ENCODE measurements at places on chromosomes 13 and 19.

GRCh38 chr19:5897189-5897969, 6.2 kb downstream of the NDUFA11 start:
- no peak for DNase-seq

DNA sequence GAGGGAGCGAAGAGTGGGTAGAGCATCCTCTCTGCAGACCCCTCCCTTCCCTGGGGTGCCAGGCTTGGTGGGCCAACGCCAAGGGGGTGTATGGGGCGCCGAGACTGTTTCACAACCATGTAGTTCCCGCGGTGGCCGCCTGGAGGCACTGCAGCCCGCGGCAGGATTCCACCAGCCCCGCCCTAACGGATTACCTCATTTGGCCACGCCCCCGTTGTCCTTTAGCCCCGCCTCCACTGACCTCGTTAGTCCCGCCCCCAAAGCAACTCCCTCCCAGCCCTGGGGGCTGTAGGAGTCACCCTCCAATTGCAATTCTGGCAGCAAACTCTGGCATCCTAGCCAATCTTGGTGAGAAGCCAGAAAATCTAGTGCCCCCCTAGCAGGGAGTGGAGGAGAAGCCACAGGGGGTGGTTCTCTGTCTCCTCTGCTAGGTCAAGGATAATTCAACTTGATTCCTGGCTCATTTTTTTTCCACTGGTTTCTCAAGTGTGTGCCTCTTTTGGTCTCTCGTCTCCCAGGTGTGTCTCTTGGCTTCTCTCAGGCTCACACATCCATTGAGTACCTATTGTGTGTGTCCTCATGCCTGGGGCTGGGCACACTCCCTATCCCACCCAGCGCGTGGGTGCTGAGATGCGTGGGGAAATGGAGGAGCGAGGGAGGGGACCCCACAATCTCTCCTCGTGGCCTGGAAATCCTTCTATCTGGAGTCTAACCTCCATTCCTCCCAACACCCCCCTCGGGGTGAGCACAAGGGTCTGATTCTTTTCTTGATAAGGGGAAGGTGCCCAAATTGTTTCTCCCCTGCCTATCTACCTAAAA, 2.0 kb downstream of the OLFM2 start:
- peak; percentile 78 for DNase-seq

- no peak for DNase-seq
These were observed 42.8 kb upstream of the CLDN10 start for GRCh38 chr13:95509521-95510310.

GRCh38 chr13:111920306-111920931, 146.5 kb upstream of the SOX1 start:
- DNase-seq, result no peak

- DNase-seq, result peak; percentile 58
These were observed at the start of gene LPAR2 for GRCh38 chr19:19627621-19628500. LPAR2 (minus strand) TSS chr19:19628220; CDS start chr19:19627275, 945 bp downstream.

DNA sequence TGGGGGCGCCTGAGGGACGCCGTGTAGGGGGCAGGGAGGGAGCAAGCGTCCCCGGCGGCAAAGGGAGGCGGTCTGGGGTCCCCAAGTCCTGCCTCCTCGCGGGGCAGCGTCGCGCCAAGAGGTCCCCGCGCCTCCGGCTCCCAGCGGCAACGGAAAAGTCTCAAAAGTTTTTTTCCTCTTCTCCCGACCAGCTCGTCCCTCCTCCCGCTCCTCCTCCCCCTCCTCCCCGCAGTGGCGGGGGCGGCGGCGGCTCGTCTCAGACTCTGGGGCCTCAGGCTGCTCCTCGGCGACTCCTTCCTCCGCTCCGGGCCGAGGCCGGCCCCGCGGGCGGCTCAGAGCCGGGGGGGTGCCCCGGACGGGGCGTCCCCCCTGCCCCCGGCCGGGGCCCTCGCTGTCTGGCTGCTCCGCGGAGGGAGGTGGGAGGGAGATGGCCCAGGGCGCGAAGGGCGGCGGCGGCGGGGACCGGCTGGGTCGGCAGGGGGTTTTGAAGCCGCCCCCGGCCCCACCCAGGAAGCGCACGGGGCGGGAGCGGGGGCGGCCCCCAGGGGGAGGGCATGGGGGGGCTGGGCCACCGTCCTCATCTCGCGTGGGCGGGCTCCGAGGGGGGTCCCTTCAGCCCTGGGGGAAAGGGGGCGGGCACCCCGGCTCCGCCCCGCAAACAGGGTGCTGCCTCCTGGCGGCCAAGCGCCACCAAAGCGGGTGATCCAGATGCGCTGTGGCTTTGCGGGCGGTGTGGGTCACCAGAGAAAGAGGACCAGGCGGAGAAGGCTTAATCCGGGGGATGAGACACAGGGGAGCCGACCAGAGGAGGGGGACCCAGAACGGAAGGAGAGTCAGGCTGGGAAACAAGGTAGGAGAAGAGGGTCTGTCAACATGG, at the start of gene TGFB1:
Gene TGFB1 (minus strand): TSS at position 457 of the 877 bp plus-strand sequence. CDS start 878 bp downstream, outside the sequence.
- peak; percentile 88 for DNase-seq

- DNase-seq, result no peak
These were observed 418.1 kb downstream of the TSHZ3 start for GRCh38 chr19:30930941-30931706.

GRCh38 chr13:79392882-79393563, 13.0 kb downstream of the RBM26 start:
- DNase-seq, result no peak

DNA sequence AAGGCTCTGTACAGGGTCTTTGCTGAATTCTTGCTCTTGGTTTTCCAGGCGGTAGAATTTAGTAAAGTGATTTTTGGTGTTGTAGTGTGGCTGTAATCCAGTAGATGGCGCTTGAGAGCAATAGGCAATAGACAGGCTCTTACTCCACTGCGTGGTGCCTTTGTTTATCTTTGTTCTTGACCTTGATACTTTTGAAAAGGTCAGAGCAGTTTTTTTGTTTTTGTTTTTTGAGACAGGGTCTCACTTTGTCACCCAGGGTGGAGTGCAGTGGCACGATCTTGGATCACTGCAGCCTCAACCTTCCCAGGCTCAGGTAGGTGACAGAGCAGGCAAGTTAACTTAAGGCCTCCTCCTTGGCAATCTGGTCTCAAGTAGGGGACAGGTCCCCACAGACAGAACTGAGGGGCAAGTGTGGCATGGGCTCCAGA, 12.2 kb upstream of the LILRA5 start:
- no peak for DNase-seq

DNA sequence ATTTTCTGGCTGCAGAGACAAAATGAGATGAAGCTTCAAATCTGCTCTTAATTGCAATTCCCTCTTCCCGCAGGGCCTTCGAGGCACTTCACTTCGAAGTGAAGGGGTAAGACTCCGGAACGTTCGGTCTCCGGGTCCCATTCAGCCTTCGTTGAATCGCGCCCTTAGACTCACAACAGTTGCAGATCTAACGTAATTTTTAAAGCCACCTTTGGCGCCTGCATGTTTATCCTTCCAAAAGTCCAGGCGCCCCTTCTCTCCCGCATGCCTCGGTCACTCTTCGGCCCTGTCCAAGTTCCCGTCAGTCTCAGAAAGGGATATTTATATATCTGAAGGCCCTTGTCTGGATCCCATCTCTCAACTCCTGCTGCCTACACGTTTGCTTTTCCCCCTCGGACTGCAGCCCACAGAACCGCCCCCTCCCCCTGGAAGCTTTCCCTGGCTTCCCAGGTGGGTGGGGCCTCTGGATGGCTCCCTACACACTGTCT, 915 bp upstream of the KCTD12 start:
- no peak for DNase-seq

DNA sequence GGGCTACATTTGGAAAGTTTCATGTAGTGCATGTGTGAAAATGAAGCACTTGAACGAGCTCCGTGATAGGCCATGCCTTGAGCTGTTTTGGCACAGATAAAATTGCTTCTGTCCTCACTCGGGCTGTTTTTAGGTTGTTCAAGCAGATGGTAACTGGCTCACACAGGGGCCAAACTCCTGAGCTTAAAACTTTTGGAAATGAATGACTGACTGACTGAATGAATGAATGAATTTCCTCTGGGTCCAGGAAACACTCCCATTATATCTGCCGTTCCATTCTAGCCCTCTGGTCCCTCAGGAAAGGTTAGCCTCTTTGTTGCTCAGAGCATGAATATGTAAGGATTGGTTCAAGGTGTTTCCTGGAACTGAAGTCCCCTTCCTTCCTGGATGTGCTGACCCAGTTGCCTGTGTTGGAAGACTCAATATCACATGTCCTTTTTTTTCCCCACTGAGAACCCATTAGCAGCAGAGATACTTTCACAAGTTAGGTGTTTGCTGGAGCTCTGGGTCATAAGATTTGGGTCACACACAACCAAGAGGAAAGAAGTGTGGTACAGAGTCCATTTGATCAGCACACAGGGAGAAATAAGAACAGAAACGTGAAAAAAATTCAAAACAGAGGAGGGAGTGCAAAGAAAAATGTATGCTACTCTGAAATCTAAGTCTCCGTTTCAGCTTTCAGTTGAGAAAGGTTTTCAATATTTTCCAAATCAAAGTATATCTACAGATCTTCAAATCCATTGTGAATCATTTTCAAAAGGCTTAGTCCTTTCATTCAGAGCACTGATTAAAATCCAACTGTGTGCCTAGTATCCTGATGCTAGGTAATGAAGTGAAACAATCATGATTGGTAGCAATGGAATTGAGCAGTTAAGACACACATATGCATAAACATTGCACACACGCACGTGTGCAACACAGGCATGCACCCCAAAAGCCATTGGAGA, 18.9 kb downstream of the MBNL2 start:
- DNase-seq, result no peak

- DNase-seq, result no peak
These were observed 820 bp downstream of the EID2 start for GRCh38 chr19:39539165-39539517.

- DNase-seq, result no peak
These were observed 51.3 kb downstream of the RAB20 start for GRCh38 chr13:110509971-110510786.

DNA sequence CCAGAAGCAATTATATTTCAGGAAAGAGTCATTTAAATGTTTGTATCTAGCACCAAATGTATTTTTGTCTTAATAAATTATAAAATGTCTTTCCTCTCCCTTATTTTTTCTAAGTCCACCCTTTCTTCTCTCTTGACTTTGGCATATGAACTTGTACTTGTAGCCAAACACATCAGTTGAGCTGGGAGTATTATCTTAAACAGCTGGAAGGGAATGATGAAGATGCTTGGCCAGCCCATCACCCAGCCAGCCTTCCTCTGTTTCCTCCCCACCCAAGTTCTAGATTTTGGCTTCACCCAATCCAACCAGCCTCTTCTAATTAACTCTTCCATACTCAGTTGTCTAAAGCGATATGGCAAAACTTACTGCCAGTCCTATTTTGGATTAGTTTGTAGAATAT, 272.5 kb downstream of the ENOX1 start:
- DNase-seq, result no peak

GRCh38 chr19:42629191-42629590, 34.5 kb upstream of the CEACAM8 start:
- DNase-seq, result no peak

DNA sequence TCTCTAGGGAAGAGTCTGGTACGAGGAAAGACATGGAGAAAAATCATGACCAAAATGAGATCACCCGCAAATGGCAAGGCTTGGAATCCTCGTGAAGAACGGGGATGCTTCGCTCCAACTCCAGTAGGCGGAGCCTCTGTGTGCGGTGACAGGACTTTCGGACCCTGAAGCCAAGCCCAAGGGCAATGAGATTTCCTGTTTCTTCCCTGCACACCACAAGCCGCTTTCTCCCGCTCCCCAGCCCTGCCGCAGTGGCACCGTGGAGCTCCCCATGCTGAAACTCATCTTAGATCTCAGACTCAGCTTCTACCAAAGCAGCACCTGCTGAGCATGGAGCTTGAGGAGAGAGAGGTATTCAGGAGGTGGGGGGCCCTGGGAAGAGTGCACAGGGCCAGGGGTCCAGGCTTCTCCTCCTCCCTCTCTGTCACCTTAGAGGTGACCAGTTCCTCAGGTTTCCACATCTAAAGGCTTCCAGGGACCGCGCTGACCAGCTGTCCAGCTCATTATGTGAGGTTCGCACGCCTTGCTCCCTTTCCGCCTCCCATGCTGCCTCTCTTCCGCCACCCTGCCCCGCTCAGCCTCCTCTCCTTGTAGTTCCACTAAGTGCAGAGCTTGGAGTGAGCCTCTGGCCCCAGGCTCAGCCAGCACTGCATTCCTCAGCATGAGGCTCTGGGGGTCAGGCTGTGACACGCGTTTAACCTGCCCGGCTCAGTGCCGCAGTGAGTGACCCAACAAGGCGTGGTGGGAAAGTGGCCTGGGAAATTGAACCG, 153.8 kb upstream of the SOX1 start:
- no peak for DNase-seq

- DNase-seq, result no peak
These were observed 49.7 kb downstream of the COMP start for GRCh38 chr19:18741124-18742121.

DNA sequence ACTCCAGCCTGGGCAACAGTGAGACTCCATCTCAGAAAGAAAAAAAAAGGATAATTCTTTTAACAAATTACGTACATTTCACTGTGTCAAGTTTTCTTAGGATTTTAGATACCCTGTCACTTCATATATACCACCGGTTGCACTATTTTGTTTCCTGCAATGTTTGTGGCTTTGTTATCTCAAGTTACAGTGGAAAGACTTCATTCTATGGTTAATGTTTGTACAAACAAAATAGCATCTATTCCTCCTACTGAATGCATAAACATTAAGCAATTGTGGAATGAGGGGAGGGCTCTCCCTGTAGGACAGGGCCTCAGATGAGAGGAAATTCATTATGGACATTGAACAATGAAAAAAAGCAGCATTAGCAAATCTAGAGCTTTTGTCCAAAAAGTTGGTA, 120.1 kb downstream of the DNAJC3 start:
- DNase-seq, result no peak

DNA sequence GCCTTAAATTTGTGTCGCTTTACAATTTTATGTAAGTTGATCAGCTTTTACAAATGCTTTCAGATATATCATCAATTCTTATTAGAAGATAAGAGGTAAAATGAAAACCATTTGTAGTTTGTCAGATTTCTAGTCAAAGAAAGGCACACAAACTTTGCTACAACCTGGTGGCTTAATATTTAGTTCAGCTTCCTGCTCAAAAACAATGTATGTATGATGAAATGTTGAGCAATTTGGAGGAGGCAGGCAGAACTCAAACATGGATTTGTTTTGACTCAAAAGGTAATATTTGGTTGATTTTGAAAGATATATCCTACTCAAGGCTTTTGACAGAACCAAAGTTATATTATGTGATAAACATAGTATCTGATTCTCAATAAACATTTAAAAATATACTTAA, 24.2 kb downstream of the NEK5 start:
- no peak for DNase-seq

DNA sequence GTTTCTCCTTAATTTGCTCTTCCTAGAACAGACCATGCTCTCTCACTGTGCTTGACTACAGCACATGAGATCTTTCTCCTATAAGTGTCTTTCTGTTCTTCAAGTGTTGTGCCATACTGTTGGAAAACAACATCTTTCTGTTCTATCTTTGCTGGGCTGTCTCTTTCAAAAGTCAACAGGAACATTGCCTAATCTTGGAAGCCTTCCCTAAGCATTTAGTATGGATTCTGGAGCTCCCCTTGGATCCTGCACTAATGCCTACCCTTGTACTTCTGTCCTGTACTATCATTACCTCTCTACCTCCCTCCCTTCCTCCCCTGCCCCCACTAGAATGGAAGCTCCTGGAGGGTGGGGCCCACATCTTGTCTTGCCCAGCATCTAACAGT, 26.8 kb downstream of the STARD13 start:
- no peak for DNase-seq
